A172 (cell line): ENCODE measurements at places on chromosomes 16 and 17. TPM values are rescaled to one million over a fixed set of nuclear protein-coding genes. Genes with fewer than 3 reads are reported as not detected.

DNA sequence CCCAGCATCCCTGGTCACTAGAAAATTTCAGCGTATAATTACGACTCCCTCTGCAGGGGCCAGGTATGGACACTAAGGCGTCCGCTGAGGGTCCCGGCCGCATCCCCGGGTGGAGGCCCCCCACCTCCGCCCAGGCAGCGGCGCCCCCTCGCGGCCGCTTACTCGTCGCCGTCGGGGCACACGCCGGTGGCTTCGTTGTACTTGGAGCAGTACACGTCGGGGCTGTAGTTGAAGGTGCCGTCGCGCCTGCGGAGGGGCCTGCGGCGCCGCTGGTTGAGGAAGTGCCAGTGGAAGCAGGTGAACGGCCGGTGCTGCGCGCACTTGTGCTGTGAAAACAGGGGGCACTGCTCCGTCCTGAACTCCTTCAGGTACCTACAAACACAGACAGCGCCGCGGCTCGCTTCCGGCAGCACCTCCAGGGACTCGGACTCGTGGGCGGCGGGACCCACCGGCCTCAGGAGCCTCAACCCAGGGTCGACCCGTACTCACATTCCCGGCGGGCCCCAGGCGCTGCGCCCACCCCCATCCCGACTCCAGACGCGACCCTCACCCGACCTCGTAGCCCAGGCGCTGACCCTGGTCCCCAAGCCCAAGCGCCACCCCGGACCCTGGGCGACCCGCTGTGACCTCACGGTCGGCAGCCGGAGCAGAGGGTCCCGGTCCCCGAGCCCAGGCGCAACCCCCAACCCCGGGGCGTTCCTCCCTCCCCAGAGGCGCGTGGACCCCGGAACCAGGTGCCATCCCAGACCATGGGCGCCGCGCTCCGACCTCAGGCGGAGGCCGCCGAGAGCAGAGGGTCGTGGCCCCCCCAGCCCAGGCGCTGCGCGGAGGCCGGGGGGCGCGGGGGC lies 596 bp downstream of the UNKL start:
- no peak for DNase-seq

DNA sequence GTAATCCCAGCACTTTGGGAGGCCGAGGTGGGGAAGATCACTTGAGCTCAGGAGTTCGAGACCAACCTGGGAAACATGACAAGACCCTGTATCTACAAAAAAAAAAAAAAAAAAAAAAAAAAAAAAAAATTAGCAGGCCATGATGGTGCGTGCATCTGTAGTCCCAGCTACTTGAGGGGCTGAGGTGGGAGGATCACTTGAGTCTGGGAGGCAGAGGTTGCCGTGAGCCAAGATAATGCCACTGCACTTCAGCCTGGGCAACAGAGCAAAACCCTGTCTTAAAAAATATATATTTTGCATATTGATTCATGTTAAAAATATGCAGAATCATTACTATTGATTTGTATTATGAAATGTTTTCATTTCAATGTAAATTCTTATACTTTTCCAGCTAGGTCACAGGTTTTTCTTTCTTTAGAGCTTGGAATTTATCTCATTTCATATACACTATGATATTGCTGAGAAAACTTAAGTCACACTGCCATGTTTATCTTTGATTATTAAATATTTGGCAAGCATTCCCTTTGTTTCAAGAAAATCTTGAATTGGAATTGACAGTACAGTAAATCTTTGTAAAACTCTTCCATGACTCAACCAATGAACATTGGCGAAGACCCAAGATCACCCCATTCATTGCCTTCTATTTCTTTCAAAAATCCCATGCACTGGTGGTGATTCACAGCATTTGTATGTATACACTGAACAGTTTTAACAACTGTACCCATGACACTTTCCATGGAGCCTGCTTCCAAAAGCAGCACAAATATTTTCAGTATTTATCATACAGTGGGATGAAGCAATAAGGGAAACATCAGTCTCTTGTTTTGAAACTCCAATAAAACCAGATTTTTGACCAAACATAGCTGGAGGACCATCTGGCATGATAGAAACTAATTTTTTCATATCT lies 83.5 kb upstream of the TNRC6A start:
- peak; percentile 99 for DNase-seq

DNA sequence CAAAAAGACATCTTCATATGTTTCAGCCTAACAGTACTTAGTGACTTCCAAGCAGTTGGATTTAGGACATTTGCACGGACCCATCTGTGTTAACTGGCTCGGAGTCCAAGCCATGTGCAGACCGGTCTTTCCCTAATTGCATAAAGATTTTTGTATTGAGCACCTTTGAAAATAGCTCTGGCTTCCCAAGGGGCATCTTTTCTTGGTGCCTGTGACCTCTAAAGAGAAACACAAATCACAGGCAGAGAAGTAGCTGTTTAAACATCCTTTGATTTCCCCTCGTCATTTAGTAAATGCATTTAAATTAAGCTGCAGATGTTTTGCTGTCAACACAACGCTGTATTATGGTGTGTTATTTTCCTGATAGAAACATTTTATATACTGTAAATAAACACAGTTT lies 288.2 kb upstream of the SALL1 start:
- no peak for DNase-seq

DNA sequence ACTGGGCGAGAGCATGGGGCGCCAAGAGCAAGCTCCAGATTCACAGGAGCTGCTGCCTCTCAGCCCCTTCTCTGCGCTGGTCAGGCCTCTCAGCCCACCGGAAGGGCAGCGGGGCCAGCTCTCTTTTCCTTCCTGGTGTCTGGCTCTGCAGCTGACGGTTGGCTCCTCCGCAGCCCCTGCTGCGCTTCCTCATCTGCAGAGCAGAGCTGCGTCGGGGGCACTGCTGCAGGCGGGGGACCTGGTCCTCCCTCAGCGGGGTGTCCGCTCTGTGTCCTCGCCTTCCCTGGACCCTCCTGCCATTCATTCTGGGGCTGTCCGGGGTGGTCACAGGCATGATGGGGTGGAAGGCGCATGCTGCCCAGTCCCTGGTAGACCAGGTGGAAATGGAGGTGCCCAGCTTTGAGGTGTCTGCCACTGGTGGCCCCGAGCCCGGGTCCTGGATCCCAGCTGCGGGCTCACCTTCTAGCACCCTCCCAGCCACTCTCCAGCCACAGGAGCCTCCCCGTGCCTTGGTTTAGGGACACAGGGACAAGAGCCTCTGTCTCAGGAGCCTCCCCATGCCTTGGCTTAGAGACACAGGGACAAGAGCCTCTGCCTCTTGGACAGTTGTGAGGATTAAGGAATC lies 84.8 kb downstream of the IRF8 start:
- no peak for DNase-seq

- DNase-seq: no peak
These were observed 24.0 kb downstream of the DUSP14 start for GRCh38 chr17:37513711-37514110.

DNA sequence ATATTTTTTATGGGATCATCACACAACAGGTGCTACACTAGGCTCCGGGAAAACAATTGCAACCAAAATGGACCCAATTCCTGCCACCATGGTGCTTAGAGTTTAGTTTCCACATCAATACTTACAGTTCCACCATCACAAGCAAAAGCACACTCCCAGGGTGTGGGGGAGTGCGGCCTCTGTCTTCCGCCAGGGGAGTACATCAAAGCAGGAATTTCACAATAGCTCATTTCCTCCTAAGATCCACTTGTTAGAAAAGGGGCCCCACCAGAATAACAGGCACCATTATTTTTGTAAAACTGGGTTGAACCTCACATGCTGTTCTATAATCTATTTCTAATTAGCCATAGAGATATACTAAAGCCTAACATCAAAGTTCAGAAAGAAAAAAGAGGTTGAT lies 44.3 kb upstream of the PSMD7 start:
- no peak for DNase-seq

- DNase-seq: no peak
These were observed 175.7 kb downstream of the AXIN2 start for GRCh38 chr17:65385726-65386125.

GRCh38 chr16:48905632-48906505 lies 295.9 kb upstream of the N4BP1 start:
- no peak for DNase-seq

- no peak for DNase-seq
These were observed 207.4 kb downstream of the RPTOR start for GRCh38 chr17:80751946-80752581.

DNA sequence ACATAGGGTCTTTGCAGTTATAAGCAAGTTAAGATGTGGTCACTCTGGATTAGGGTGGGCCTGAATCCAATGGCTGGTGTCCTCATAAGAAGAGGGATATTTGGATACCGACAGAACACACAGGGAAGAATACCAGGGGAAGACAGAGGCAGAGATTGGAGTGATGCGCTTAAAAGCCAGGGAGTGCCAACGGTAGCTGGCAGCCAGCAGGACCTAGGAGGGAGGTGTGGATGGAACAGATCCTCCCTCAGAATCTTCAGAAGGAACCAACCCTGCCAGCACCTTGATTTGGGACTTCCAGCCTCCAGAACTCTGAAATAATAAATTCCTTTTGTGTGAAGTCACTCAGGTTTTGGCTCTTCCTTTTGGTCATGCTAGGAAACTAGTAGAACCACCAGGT lies 110.2 kb upstream of the CACNG3 start:
- no peak for DNase-seq

- DNase-seq: peak; percentile 27
These were observed 484.1 kb upstream of the SALL1 start for GRCh38 chr16:51635181-51635580.

DNA sequence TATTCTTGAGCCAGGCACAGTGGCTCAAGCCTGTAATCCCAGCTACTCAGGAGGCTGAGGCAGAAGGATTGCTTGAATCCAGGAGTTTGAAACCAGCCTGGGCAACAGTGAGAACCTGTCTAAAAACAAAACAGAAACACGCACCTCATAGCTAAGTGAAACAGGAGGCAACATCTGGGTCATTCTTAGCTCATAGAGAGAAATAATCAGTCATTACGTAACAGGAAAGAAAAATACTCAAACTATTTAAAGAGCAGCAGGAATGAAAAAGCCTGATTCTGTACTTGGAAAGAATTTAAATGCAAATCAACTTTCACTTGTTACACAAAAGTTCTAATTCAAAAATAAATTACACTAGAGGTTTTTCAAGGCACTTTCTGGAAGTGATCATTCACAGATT lies 17.2 kb downstream of the CHCT1 start:
- no peak for DNase-seq

- no peak for DNase-seq
These were observed 3.3 kb upstream of the NOTUM start for GRCh38 chr17:81964081-81964849.

- DNase-seq: peak; percentile 69
These were observed 3.4 kb upstream of the NSRP1 start for GRCh38 chr17:30113213-30113612.

- DNase-seq: no peak
These were observed 23.7 kb downstream of the CNGB1 start for GRCh38 chr16:57947261-57947660.

DNA sequence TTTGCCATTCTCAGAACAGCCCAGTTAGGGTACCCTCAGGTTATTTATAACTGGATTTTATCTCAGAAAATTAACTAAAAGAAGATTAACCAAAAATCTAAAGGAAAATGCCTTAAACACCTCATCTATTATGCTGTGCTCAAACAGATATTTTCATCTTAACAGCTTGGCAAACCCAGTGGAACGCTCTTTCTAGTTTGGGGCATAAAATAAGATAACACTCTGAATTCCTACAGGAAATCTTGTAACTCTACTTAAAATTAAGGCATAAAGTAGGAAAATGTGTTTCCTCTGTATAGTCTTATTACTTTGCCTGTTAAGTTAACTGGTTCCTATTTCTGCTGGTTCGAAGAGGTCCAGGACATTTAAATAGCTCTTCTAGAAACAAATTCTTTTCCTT lies 723.9 kb downstream of the MAF start:
- DNase-seq: no peak

- no peak for DNase-seq
These were observed 40.6 kb downstream of the STH start for GRCh38 chr17:46039592-46040186.

GRCh38 chr17:64531955-64532371 lies 25.2 kb downstream of the CEP95 start:
- DNase-seq: no peak

- no peak for DNase-seq
These were observed 690.4 kb upstream of the RBFOX1 start for GRCh38 chr16:6642271-6642670.

- no peak for DNase-seq
These were observed 24.7 kb downstream of the TMEM235 start for GRCh38 chr17:78255953-78256706.

DNA sequence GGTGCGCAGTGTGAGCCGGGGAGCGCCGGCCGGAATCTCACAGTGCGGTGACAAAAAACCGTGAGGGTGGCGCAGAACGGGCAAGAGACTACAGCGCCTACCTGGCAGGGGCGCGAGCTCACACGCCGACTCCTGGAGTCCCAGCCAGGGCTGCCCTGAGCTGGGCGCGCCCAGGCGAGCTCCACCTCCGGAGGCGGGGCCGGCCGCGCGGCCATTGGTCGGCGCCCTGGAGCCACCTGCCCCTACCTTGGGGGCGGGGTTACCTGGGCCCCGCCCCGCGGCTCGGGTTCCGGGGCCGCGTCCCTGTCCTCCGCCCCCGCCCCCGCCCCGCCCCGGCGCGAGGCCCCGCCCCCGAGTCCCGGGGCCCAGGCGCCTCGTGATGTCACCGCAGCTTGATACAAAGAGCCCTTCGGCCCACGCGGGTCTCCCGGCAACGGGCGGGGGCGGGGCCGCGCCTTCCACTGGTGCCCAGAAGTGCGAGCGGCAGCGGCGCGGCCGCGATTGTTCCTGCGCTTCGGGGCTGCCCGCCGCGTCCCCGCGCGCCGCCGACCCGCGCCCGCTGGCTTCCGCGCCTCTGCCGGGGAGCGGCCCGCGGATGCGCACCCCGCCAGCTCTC lies 96.3 kb downstream of the RAB11FIP4 start:
- DNase-seq: peak; percentile 46

- no peak for DNase-seq
These were observed at the start of gene ALOX15B for GRCh38 chr17:8038954-8039610. Gene ALOX15B, plus strand, starts transcription at chr17:8039059. Its CDS starts 97 bp downstream, at chr17:8039156.

- DNase-seq: peak; percentile 90
These were observed 141.3 kb downstream of the ABCC12 start for GRCh38 chr16:48014349-48015135.

SLC5A2 gene
- total RNA-seq: 0.05 TPM in 1 of 2 replicates, not detected in the other

C17orf67 gene
- 0.76 and 1.8 TPM in 2 replicates for total RNA-seq

RABEP2 gene
- 46.0 and 64.3 TPM in 2 replicates for total RNA-seq

TUBB3 gene
- 743 and 810 TPM in 2 replicates for total RNA-seq

KRTAP4-5 gene
- not detected in 2 replicates for total RNA-seq

FOXJ1 gene
- total RNA-seq: not detected in 2 replicates

DNAAF8 gene
- 1.7 and 5.2 TPM in 2 replicates for total RNA-seq

PPY gene
- not detected in 2 replicates for total RNA-seq

HID1 gene
- total RNA-seq: 0.65 and 2.7 TPM in 2 replicates

PLA2G15 gene
- total RNA-seq: 27.7 and 35.1 TPM in 2 replicates

CD300LG gene
- total RNA-seq: not detected in 2 replicates

TBC1D3B gene
- 1.9 and 3.7 TPM in 2 replicates for total RNA-seq
